ENCODE measurements at places on chromosomes 12 and 14. TPM values are rescaled to one million over a fixed set of nuclear protein-coding genes. Genes with fewer than 3 reads are reported as not detected.

DNA sequence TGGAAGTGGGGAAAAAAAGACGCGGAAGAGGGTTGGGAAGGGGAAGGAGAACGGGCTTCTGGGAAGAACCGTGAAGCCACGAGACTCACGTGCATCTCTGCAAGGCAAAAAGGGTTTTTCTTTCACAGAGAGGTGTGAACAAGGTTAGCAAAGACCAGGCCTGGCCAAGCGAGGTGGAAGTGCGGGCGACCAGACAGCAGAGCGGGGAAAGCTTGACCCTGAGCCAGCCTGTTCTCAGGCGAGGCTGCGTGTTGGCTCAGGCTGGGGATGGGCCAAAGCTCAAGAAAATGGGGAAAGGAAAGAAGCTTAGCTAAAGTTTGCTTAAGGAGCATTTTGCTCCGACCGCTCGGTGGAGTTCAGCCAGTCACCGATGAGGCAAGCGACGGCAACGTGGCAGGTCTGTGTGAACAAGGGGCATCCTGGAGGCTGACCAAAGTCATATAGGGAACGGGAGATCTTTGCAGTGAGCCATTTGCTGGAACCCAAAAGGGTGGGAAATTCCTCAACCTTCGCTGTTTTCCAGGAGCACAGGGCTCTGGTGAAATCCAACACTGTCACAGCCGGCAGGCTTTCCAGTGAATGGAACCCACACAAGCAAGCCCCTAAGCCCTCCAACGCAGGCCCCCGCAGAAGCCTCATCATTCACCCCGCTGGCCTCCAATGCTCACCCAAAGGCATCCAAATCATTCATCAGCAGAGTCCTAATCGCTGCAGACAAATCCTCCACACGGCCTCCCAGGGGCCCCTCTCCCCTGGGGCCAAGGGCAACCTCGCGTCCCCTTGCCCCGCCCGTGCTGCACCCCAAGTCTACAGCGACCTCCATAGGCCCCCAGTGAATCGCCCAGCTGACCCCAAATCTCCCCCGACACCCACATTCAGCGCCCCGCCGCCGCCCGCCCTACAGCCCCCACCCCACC, 754 bp downstream of the ZNF605 start:
- DNase-seq, result peak; percentile 42

DNA sequence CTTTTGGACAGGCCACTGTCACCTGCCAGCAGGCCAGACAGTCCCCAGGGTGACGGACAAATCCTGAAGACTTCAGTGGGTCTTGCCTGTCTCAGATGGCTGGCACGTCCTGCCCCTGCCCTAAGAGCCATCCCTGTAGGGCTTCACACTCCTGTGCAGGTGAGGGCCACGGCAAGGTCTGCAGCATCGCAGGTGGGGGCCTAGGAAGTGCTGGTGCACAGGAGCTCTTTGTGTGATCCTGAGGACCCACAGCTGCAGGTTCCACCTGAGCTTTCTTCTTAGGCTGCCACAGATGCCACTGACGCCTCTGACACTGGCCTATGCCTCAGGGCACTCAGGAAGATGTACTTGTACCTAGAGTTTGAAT, 108.5 kb upstream of the FKBP4 start:
- no peak for DNase-seq

The GPR135 gene
- total RNA-seq, result 5.9 TPM

DNA sequence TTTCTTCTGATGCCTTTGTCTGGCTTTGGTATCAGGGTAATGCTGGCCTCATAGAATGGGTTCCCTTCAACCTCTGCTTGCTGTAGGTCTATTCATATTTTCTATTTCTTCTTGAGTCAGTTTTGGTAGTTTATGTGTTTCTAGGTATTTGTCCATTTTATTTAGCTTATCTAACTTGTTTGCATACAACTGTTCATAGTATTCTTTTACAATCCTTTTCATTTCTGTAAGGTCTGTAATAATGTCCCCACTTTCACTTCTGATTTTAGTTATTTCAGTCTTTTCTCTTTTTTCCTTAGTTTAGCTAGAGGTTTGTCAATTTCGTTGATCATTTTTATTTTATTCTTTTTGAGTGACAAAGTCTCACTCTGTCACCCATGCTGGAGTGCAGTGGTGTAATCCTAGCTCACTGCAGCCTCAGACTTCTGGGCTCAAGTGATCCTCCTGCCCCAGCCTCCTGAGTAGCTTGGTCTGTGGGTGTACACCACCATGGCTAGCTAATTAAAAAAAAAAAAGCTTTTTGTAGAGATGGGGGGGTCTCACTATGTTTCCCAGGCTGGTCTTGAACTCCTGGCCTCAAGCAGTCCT, 11.7 kb downstream of the TTLL5 start:
- no peak for DNase-seq

- DNase-seq, result no peak
These were observed 3.0 kb upstream of the ZC3H14 start for GRCh38 chr14:88559852-88560251.

GRCh38 chr12:52198454-52199215, 6.8 kb upstream of the KRT80 start:
- no peak for DNase-seq

DNA sequence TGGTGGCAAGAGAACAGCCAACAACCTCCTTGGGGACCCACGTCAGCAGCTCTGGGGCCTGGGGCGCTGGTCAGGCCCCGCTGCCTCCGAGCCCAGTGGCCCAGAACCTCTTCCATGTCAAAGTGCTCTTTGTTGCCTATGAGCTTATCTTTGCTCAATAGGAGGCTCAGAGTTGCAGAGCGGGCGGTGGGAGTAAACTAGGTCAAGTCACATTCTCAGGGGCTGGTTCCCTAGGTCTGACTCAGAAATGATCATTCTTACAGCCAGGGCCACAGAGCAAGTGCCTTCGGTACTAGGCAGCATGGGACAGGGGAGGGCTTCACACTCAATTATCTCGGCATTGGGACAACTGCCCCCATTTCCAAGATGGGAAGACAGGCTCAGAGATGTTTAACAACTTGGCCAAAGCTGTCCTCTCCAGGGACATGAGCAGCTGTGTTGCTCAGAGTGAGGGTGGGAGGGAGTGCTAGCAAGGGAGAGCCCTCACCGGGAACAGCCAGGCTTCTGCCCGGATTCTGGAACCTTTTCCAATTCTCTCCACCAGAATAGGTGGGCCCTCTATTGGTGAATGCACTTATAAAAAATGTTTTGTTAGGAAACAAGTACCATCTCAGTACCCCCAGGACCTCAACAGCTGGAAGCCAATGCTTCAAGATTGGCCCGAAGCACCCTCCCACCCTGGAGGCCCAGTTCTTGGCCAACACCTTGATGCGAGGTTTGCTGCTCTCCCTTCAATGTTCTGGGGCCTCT, 11.9 kb downstream of the SLC25A29 start:
- DNase-seq, result no peak

The TGM1 gene
- 0.94 TPM for total RNA-seq

Data from occipital lobe (tissue), 3 donors.